ENCODE measurements at places on chromosomes 3 and 15.

GRCh38 chr3:88000853-88001252, 58.0 kb downstream of the CGGBP1 start:
- DNase-seq: no peak

DNA sequence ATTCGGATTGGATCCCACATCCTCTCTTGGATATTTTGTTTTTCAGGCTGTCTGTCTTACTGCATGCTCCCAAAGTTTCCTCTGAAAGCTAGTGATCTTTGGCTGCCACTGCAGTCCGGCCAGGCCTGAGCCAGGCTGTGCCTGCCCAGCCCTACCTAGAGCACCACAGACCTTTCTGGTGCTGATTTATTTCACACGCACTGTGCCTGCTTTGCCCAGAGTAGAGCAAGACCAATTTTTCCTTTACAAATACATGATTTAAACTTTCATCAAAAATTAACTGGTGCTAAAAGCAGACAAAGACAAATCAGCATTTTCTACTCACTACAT, 28.0 kb upstream of the NDUFB4 start:
- DNase-seq: no peak

- no peak for DNase-seq
Measured at GRCh38 chr3:123750209-123750608, 133.9 kb downstream of the MYLK start.

- DNase-seq: no peak
Measured at GRCh38 chr3:152318512-152318911, 49.8 kb downstream of the MBNL1 start.

DNA sequence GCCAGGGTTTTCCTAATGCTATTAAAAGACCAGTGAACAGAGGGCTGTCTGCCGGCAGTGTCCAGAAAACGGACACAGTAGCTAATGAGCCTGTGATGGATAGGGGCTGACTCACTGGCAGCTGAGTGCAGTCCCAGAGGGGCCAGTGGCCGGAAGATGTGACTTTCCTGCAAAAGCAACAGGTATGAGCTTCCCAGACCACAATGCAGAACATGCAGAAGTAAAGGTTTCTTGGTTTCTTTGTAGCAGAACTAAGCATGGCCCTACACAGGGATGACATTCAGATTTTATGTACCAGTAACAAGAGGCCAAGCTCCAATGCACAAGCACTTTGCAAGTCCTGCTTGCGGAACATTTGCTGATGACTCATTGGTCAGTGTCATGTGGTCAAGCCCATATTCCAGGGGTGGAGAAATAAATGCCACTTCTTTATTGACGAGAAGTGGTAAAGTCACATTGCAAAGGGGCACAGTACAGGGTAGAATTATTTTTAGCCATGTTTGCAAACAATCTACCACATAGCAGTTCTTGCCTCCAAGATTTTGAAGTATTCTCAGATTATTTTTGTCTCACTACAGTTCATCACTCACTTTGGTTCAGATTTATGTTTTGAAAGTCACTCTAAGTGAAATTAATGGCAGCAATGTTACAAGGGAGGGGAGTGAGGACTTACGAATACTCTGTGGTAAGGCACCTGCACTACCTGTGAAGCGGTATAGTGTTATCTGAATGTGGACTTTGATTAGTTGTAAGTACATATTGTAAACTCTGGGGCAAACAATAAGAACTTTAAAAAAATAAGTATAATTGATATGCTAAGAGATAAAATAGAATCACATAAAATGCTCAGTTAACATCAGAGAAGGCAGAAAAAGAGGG, 263.3 kb downstream of the ABHD5 start:
- DNase-seq: no peak

DNA sequence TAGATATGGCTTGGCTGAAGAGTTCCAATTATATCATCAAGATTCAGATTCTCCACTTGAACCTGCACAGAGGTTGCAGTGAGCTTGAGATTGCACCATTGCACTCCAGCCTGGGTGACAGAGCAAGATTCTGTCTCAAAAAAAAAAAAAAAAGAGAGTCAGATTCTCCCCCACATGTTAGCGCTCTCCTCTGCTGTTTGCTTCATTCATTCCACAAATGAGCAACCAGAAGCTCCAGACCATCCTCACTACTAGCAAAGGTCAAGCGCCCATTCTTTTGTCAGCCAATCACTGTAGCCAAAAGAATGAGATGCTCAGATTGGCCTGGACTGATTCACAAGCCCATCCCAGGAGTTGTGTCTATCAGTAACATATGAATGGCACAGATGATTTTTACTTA, 28.4 kb upstream of the TCF12 start:
- DNase-seq: no peak

GRCh38 chr15:31387479-31388118, 61.0 kb downstream of the KLF13 start:
- DNase-seq: no peak

DNA sequence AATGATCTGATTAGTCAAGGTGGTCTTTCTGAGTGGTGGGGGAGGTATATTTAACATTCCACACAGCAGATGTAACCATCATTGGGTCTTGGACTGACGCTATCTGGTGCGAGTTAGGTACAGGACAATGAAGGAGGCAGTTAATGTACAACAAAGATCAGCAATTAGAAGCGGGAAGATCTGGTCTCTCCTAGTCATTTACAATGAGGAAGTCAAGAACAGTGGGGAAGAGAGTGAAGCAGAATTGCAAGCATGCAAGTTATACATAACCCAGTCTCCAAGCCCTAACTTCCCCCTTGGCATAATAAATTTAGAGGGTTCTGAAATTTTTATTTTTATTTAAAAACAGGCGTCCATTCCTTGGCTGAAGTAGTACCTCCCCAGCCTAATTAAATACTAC, 14.1 kb downstream of the GPD1L start:
- no peak for DNase-seq

- no peak for DNase-seq
Measured at GRCh38 chr15:82843566-82843965, 34.1 kb downstream of the WHAMM start.

- DNase-seq: no peak
Measured at GRCh38 chr3:54536450-54536849, 391.4 kb downstream of the LRTM1 start.

DNA sequence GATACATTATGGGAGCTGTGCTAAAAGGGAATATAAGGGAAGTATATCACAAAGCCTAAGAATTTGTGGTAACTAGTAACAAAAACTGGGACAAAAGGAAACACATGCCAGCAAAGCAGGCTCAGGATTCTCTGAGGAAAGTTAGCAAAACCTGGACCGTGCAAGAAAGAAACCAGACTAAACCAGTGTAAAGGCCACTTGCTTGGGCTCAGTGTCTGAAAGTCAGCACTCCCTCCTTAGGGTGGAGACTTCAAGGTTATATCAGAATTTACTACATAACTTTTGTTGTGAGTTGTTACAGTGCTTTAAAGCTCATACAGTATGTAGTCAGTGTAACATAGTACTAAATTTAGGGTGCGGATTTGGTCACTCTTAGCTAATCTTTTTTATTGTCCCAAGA, 269.9 kb upstream of the GADL1 start:
- no peak for DNase-seq

- DNase-seq: no peak
Measured at GRCh38 chr3:128872282-128872681, 7.1 kb upstream of the ACAD9 start.

DNA sequence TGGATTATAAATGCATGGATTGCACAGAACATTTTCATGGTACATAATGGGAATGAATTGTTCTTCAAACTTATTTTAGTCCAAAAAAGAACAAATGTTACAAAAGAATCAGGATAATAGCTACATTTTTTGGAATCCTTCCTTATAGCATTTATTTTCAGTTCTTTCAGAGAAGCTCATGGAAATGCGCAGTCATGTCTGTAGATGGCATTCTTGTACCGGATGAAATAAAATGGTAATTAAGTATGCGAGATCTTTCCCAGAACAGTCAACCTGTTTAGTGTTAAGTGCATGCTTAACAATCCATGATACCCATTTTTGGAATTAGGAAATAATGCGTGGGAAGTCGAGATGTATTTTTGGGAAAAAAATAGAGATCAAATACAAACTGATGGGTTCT, 38.2 kb upstream of the GOLGA8B start:
- no peak for DNase-seq

- DNase-seq: no peak
Measured at GRCh38 chr15:40354408-40355171, 3.4 kb upstream of the DISP2 start.

DNA sequence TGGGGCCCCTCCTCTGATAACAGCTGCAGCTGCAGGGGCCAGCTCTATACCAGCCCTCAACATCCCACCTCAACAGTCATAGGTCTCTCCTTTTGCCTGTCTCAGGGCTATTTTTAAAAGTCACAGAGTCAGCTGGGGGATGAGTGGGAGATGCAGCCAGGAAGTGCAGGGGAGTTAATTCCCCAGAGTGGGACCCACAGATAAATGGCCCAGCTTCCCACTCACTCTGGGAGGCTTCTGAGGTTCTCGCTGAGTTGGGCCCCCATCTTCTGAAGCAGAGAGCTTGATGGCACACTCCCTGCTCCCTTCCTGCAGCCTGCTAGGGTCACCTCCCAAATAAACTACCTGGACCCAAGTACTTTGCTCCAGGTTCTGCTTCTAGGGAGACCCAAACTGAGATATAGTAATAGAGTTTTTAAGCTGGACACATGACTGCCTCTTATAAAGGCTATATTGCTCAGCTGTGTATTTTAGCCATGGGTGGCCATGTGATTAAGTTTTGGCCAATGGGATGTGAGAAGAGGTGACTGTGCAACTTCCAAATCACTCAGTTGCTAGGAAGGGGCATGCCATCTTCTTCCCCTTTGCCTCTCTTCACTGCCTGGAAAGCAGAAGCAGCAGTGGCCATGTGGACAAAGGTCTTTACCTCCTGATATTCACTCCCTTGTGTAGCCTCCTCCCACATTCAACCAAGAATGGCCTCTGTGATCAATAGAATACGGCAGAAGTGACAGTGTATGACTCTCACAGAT, 15.5 kb upstream of the VIPR1 start:
- DNase-seq: no peak

DNA sequence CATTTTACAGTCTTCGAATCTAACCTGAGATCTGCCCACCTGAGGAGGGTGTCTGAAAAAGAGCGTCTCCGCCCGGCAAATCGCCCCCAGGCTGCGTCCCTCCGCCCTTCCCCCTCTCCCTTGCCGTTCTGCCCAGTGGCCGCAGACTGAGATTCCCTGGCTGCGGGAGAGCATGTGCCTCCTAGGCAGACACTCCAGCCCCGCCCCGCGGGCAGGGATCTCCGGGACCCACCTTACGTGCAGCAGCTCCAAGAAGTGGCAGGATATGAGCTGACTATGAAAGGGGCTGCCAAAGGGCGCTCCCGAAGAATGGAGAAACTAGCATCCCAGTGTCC, 2.7 kb upstream of the WNT5A start:
- no peak for DNase-seq

DNA sequence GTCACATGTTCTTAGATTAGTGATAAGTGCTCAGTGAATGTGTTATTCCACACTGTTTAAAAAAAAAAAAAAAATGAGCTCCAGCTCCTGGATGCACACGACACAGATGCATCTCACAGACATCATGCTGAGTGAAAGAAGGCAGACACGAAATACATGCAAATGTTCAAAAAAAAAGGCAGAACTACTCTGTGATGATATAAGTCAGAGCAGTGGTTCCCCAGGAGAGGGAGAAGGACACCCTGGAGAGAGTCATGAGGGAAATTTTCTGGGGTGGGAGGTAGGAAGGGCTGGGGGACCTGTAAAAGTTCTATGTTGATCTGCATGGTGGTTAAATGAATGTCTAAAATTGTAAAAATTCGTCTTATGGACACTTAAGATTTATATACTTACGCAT, 4.3 kb downstream of the CSRNP1 start:
- no peak for DNase-seq

DNA sequence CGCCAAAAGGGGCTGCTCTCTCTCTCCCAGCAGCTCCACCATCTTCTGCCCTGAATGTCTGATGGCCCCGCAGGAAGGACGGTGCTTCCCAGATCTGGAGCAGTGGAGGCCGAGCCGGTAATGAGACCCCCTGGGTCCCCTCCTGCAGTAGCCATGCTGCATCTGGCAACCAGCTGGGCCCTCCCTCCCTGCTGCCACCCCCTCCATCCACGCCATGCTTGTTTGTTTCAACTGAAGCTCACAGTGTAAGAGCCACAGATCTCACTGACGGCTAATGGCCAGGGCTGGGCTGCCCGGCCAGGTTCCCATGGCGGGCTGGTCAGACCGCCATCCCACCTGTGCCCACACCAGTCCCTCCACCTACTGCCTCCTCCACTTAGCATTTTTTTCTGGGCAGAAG, 260.8 kb downstream of the UACA start:
- no peak for DNase-seq

- peak; percentile 94 for DNase-seq
Measured at GRCh38 chr15:45279024-45279698, 27.1 kb downstream of the SLC28A2 start.

- no peak for DNase-seq
Measured at GRCh38 chr3:106582151-106582550, 713.3 kb upstream of the CBLB start.

- DNase-seq: no peak
Measured at GRCh38 chr15:93102211-93102610, 13.2 kb upstream of the RGMA start.

- DNase-seq: no peak
Measured at GRCh38 chr15:57505949-57506391, 85.7 kb upstream of the MYZAP start.

DNA sequence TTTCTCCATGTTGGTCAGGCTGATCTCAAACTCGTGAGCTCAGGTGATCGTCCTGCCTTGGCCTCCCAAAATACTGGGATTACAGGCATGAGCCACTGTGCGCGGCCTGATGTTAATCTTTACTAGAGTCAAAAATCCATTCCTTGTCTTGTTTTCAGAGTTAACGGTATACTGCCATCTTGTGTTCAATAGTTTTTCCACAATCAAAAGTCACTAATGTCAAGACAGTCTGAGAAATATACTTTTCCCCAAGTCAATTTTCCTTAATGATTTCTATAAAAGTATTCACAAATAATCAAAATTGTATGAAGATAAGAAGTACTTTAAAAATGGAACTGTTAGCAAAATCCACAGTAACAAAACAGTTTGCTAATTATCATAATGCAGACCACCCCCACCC, 8.5 kb downstream of the CRBN start:
- no peak for DNase-seq

GRCh38 chr3:187748050-187748481, 2.8 kb upstream of the BCL6 start:
- DNase-seq: peak; percentile 93

DNA sequence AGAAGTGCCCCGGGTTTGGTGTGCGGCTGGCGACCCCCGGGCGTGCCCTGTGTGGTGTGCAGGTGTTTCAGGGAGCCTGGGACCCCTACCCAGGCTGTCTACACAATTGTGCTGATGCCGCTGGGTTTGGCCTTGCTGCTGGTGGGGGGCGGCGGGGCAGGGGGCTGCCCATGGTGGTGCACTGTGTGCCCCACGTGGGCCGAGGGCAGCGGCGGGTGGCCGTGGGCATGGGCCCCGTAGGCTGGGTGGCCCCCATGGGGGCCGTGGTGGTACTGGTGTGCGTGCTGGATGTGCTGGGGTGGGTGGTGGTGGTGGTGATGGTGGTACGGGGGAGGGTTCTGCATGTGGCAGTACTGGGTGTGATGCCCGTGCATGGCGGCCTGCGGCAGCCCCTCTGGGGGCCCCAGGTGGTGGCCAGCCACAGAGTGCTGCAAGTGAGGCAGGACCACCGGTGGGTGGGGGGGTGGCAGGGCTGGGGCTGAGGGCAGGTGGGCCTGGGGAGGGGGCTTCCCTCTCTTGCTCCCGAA, 59.6 kb upstream of the RPL32 start:
- DNase-seq: no peak

GRCh38 chr15:22794063-22794462, 7.6 kb downstream of the NIPA1 start:
- no peak for DNase-seq
